NCI-H1436 (cell line): ENCODE measurements at places on chromosomes 3 and 15.

- no peak for DNase-seq
These were observed 3.5 kb downstream of the SPATA12 start for GRCh38 chr3:57064001-57064400.

GRCh38 chr15:92655178-92655995 is at the start of gene FAM174B:
FAM174B (minus strand) TSS chr15:92655775.
- DNase-seq: peak; percentile 58

GRCh38 chr3:47512416-47513124 is 942 bp downstream of the ELP6 start:
- DNase-seq: no peak

DNA sequence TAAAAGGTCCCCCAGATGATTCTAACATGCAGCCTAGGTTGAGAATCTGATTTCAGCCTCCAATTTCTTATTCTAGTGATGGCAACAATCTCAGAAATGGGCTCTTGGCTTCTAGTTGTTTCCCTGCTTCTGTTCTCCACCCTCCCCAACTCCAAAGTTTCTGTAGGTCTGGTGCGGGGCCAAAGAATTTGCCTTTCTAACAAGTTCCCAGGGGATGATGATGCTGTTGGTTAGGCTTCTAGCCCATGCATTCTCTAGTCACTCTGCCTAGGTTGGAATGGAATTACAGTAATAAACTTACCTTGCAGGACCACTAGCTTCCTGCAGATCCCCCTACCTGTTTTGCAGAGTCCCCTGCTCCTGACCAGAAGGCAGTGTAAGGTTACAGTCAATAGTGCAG is 103.2 kb upstream of the PPP2R3A start:
- DNase-seq: no peak

DNA sequence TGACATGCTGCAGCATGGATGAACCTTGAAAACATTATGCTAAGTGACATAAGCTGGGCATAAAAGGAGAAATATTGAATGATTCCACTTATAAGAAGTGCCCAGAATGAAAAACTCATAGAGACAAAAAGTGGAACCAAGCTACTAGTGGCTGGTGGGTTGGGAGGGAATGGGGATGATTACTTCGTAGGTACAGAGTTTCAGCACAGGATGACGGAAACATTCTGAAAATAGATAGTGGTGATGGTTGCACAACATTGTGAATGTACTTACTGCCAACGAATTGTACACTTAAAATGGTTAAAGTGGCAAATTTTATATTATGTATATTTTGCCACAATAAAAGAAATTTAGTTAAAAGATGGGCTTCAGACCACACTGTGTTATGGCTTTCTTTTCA is 93.6 kb downstream of the RPLP1 start:
- DNase-seq: no peak

- DNase-seq: no peak
These were observed 56.8 kb downstream of the ITGA11 start for GRCh38 chr15:68375191-68375631.

- DNase-seq: no peak
These were observed 167.4 kb downstream of the STAG1 start for GRCh38 chr3:136584728-136585127.

DNA sequence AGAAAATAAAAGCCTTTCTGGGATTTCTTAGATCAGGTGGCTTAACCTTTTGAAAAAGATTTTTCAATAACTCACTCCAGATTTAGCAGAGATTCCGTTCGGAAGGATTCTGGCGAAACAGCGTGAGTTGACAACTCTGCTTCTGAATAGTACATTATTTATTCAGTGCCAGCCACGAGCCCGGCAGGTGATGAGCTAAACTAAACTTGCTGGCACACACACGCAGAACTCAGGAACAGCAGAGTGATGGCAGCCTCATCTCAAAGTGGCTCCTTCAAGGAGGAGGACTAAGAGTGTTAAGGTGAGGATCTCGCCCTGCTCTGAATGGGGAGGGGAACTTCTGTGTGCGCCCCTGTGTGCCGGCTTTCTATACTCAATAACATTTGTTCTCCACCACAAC is 114.3 kb downstream of the FAM43A start:
- no peak for DNase-seq

DNA sequence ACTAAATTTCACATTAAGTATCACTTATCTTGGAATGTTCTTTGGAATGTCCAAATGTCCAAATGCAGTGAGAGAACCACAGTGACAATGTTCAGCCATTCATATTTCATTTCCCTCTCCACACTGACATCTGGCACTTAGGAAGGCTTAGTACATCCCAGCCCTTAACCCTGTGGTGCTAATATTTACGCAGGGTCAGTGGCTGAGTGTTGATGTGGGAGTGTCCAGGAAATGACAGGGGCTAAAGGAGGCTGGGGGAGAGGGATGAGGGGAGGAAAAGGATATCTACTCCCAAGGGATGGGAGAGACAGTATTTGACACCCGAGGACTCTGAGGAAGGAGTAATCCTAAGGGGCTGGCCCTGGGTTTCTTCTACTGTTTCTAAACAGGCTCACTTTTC is 14.1 kb upstream of the CCR4 start:
- no peak for DNase-seq

DNA sequence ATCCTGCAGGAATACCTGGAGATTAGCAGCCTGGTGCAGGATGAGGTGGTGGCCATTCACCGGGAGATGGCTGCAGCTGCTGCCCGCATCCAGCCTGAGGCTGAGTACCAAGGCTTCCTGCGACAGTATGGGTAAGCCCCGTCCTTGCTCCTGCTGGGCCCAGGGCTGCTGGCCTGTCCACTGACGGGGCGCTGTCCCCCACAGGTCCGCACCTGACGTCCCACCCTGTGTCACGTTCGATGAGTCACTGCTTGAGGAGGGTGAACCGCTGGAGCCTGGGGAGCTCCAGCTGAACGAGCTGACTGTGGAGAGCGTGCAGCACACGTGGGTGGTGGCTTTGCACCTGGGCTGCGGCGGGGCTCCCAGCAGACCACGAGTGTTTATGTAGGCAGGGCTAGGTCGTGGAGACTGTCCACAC is 5.0 kb downstream of the FES start:
- DNase-seq: no peak

- DNase-seq: no peak
These were observed 179.4 kb downstream of the SATB1 start for GRCh38 chr3:18245721-18246120.

DNA sequence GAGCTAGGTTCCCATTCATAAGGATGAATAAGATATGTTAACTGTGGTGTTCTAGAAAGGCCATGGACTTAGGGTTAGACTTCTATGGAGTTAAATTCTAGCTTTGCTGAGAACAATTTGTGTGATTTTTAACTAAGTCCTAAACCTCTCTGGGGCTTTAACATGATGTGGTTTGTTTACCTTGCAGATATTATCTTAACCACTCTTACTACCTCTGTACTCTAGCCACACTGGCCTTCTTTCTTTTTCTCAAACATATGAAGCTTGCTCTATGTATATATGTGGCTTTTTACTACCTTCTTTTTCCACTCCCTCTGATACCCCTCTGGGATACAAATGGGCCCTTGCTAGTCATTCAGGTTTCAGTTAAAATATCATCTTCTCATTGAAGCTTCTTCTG is 108.4 kb downstream of the ZNF609 start:
- no peak for DNase-seq

- no peak for DNase-seq
These were observed 34.0 kb downstream of the YEATS2 start for GRCh38 chr3:183731611-183732010.

DNA sequence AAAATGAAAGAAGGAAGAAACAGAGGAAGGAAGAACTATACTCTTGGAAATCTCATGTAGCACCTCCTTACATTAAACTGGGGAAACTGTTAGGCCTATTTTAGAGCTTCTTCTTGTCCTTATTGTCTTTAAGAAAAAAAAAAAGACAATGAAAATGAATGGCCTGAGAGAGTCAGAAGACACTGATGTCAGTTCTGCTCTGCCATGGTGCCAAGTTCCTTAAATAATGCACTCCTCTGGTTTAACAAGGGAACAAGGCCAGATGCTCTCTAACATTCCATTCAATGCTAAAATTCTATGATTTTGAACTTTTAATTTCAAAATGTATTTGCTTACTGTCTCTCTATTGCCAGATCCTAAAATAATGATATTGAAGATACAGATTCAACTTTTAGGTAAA is 4.4 kb upstream of the MBNL1 start:
- DNase-seq: no peak

GRCh38 chr15:90924375-90924774 is 8.0 kb downstream of the HDDC3 start:
- no peak for DNase-seq

DNA sequence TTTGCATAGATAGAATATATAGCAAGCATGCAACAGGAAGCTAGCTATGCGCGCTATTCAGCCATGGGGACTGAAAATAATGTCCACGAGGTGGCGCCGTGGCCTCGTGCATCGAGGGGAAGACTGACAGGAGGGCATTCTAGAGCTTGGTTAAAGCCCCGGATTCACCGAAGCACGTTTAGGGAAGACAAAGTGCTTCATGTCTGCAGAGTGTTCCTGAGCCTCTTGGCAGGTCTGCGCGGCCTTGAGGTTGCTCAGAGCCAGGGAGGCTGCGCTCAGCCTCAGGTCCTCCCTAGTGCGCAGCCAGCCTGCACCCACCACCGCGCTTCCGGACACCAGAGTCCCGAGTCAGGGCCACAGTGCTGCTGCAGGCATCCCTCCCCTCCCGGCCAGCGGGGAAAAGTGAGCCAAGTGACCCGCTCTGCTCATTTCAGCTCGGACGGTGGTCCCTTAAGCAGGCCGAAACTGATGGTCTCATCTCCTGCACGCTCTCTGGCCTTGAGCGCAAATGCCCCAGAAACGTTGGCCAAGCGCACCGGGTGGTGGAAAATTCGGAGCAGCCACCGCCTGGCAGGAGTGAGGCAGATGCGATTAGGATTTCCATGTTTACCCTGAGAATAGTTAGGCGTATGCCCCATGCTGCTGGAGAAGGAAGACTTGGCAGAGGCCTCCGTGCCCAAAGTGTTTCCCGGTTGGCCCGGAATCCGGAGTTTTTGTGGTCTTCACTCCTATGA is 24.8 kb downstream of the GABRA5 start:
- DNase-seq: peak; percentile 4

- DNase-seq: no peak
These were observed 26.4 kb downstream of the ANXA2 start for GRCh38 chr15:60371175-60372051.

DNA sequence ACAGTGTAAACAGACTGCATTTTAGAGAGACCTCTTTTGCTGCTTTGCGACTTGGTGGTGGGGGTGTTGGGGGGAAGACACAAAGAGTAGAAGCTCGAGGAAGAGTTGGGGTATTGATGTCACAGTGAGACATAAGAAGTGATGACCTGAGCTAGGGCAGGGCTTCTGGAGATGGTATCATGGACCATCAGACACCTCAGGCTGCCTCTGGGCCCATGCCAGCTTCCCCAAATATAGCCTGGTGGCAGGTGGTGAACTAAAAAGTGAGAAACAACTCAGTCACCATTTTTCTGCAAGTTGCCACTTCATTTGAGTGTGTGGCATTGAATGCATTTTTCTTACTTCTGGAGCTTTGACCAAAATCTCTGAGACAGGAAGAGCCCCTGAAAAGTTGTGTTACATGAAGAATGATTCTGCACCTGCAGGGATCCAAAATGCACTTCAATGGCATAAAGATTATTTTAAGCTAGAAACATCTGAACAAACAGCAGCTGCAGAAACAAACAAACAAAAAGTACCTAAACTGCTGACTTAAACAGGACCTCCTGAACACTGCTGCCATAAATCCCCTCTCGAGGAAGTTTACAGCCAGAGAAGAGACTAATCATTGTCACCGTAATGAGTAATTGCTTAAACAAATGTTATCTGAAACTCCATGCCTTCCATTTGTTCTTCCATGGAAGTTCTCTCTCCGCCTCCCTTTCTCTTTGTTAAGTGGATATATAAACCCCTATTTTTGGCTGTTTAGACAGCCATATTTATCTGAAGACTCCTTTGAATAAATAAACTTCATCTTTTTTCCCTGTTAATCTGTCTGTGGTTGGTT is 15.2 kb upstream of the XIRP1 start:
- DNase-seq: no peak

DNA sequence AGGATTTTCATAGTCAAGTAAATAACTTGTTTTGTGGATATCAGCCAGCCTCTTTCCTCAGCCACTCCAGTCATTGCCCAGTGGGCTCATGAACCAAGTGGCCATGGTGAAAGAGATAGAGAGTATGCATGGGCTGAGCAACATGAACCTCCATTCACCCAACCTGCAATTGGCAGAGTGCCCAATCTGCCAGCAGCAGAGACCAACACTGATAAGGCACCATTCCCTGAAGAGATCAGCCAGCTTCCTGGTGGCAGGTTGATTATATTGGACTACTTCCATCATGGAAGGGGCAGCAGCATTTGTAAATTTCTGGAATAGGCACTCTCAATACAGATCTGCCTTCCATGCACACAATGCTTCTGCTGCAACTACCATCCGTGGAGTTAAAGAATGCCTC is 10.3 kb upstream of the MCF2L2 start:
- DNase-seq: no peak

DNA sequence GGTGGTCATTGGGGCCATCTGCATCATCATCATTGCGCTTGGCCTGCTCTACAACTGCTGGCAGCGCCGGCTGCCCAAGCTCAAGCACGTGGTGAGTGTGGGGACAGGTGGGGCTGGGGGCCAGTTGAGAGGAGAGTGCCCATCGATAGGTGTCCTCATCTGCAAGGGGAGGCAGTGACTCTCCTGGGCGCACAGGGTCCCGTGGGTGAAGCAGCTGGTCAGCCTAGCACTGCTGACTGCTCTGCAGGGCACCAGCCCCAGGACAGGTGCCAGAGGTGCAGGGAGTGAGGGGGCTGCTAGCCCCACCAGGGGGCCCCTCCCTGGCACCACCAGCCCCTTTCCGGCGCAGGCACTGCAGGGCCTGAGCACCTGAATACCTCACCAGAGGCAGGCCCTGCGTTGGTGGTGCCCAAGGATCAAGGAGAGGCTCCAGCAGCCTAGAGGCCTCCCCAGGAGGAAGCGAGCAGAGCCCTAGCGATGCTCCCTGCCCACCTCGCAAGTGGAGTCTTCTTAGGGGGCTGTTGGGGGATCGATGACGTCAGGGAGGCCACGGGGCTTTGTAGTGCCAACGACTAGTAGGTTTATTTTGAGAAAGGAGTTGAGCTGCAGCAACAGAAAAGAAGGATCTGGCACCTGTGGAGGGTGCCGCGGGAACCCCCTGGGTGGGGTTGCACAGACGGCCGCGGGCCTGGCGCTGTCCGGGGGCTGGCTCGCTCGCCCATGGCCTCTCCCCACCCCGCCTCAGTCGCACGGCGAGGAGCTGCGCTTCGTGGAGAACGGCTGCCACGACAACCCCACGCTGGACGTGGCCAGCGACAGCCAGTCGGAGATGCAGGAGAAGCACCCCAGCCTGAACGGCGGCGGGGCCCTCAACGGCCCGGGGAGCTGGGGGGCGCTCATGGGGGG is 976 bp upstream of the ABTB1 start:
- DNase-seq: no peak

DNA sequence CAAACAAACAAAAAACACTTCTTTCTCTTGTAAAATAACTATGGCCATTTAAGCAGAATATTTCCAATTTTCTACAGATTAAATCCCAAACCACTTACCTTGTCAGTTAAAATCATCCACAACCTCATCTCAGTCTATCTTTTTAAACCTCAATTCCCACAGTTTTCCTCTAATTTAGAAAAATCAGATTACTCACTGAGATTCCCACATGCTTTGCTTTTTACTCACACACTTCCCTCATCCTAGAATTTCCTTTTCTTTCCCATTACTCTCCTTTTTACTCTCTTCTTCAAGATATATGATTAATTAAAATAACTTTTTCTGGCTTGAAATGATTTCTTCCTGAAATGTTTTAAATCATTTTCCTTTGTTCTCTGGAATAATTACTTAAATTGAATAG is 790.7 kb downstream of the ROBO1 start:
- DNase-seq: no peak
